ENCODE measurements at places on chromosomes 6 and 20. TPM values are rescaled to one million over a fixed set of nuclear protein-coding genes. Genes with fewer than 3 reads are reported as not detected.

TFAP2C gene
- not detected for polyA plus RNA-seq

ADAM33 gene
- 0.56 TPM for polyA plus RNA-seq

MAPK13 gene
- 1.1 TPM for polyA plus RNA-seq

C20orf204 gene
- polyA plus RNA-seq = 0.35 TPM

TCP11 gene
- polyA plus RNA-seq = not detected

LHFPL5 gene
- not detected for polyA plus RNA-seq

EPB41L1 gene
- 48.0 TPM for polyA plus RNA-seq

CBLN4 gene
- polyA plus RNA-seq = not detected

DNA sequence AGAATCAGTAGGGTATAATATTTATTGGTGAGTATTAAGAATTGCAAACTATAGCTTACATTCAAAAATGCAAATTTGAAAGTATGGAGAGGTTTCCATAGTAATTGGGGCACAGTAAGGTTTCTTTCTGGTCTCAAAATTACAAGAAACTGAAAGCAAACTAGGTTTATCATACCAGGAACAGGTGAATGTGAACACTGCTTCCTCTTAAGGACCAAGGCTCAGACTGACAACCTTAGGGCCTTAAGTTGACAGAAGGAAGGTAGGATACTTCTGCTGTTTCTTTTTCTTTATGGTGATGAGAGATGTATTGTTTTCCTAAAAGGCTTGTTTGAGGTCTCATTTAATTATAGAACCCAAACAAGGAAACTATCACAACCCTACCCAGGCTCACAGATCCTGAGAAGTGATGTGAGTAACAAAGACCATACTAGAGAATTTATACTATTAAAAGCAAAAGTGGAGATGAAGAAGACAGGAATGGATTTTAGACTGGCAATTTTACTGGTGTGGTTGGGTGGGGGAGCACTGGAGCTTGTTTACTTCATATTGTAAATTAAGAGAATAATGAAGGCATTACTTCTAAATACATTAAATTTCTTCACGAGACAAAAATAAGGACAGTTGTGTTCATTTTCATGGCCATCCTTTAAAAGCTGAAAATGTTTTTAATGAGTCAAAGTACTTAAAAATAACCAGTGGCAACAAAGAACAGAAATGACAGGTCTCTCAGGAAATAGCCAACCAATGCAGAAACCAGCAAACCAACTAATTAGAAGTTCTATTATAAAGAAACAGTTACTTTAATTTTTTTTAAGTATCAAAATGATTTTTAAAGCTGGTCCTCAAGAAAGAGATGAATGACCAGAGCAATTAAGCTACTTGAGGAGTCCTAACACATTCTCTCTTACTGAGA is 21.3 kb downstream of the STAU1 start:
- no peak overlapping the region for H3K4me3 ChIP-seq
- no peaks in the 10 kb centered on the region for H3K27me3 ChIP-seq
- H3K27ac ChIP-seq = peak overlapping the region; percentile 67
- peaks cover 12% of the 10 kb centered on the region for H3K4me1 ChIP-seq

- peaks cover 33% of the 10 kb centered on the region for H3K4me1 ChIP-seq
- H3K27me3 ChIP-seq = no peaks in the 10 kb centered on the region
These were observed 161.0 kb upstream of the LAMP5 start for GRCh38 chr20:9353180-9353915.

DNA sequence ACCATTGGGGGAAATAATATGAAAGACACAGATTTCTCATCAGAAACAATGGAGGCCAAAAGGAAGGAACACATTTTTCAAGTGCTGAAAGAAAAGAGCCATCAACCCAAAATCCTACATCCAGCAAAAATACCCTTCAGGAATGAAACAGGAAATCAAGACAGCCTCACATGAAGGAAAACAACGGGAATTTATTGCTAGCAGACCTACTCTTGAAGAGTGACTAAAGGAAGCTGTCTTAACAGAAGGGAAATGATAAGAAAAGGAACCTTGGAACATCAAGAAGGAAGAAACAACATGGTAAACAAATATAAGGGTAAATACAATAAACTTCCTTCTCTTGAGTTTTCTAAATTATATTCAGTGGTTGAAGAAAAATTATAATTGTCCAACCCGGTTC is 44.2 kb downstream of the RNF24 start:
- H3K36me3 ChIP-seq = no peaks in the 10 kb centered on the region
- DNase-seq = no peak
- H3K27me3 ChIP-seq = no peaks in the 10 kb centered on the region
- no peak overlapping the region for H3K4me3 ChIP-seq
- no peak overlapping the region for H3K27ac ChIP-seq

- DNase-seq = no peak
- H3K27me3 ChIP-seq = no peaks in the 10 kb centered on the region
- no peaks in the 10 kb centered on the region for H3K36me3 ChIP-seq
- H3K4me1 ChIP-seq = peaks cover 10% of the 10 kb centered on the region
- H3K4me3 ChIP-seq = no peak overlapping the region
- H3K27ac ChIP-seq = no peak overlapping the region
These were observed 56.9 kb upstream of the NXT1 start for GRCh38 chr20:23293689-23294088.

DNA sequence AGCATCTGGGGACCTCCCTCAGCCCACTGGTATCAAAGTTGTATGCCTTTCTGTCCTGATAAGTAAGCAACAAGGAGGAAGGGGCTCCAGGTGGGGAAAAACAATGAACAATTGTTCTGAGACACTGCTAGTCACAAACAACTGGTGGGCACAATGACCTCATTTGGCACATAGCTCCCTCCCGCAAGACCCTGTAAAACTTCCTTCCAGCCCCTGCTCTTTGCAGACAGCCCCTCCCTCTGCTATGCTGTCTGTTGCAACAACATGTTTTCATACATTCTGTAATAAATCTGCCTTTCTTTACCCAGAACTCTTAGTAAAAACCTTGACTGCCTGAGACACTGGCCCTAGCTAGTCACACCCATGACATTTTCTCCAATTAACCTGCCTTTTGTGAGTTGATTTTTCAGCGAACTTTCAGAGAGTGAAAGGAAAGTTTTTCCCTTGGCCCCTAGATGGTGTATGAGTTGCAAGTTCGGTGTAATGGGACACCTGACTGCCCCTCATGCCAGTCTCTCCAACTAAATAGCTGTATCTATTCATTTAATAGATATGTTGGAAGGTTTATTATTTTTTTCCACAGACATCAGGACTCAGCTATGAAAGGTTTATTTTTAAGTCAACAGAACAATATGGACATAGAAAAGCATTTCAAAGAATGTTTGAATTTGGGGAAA is 142.3 kb upstream of the SLC22A16 start:
- H3K36me3 ChIP-seq = peaks cover 2% of the 10 kb centered on the region
- no peak for DNase-seq

GRCh38 chr6:25354078-25354932 is 75.1 kb downstream of the CARMIL1 start:
- no peak for DNase-seq
- H3K27me3 ChIP-seq = no peaks in the 10 kb centered on the region
- H3K4me3 ChIP-seq = no peak overlapping the region
- peaks cover 46% of the 10 kb centered on the region for H3K4me1 ChIP-seq

GRCh38 chr6:149896491-149896890 is 1.4 kb downstream of the RAET1E start:
- DNase-seq = no peak
- no peak overlapping the region for H3K4me3 ChIP-seq
- no peaks in the 10 kb centered on the region for H3K27me3 ChIP-seq
- no peak overlapping the region for H3K27ac ChIP-seq
- no peaks in the 10 kb centered on the region for H3K4me1 ChIP-seq
- no peaks in the 10 kb centered on the region for H3K36me3 ChIP-seq

DNA sequence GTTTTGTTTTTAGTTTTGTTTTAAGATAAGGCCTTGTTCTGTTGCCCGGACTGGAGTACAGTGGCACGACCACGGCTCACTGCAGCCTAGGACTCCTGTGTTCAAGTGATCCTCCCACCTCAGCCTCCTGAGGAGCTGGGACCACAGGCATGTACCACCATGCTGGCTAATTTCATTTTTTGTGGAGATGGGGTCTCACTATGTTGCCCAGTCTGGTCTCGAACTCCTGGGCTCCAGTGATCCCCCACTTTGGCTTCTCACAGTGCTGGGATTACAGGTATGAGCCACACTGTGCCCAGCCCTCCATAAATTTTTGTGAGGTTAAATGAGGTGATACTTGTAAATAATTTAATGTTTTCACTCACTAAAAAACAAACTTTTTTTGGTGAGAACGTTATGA is 76.6 kb downstream of the ARID1B start:
- H3K4me3 ChIP-seq = no peak overlapping the region
- H3K4me1 ChIP-seq = peaks cover 49% of the 10 kb centered on the region
- H3K36me3 ChIP-seq = no peaks in the 10 kb centered on the region
- DNase-seq = no peak
- no peaks in the 10 kb centered on the region for H3K27me3 ChIP-seq
- no peak overlapping the region for H3K27ac ChIP-seq

GRCh38 chr6:90406142-90406794 is 109.6 kb upstream of the BACH2 start:
- H3K4me3 ChIP-seq = no peak overlapping the region
- H3K27me3 ChIP-seq = no peaks in the 10 kb centered on the region
- no peaks in the 10 kb centered on the region for H3K36me3 ChIP-seq
- no peak overlapping the region for H3K27ac ChIP-seq

- H3K27ac ChIP-seq = no peak overlapping the region
- H3K36me3 ChIP-seq = no peaks in the 10 kb centered on the region
- no peak for DNase-seq
- H3K4me1 ChIP-seq = no peaks in the 10 kb centered on the region
These were observed 81.3 kb upstream of the CD93 start for GRCh38 chr20:23167431-23167830.

- H3K4me1 ChIP-seq = peaks cover 4% of the 10 kb centered on the region
- H3K36me3 ChIP-seq = peaks cover 2% of the 10 kb centered on the region
- H3K27me3 ChIP-seq = no peaks in the 10 kb centered on the region
- no peak within 1 kb of the TSS for H3K4me3 ChIP-seq
- peak within 1 kb of the TSS; percentile 97 for H3K27ac ChIP-seq
These were observed at the start of gene GPSM3 for GRCh38 chr6:32192608-32193039. Gene GPSM3, minus strand, starts transcription at chr6:32192643. Its CDS starts 130 bp downstream, at chr6:32192513.

DNA sequence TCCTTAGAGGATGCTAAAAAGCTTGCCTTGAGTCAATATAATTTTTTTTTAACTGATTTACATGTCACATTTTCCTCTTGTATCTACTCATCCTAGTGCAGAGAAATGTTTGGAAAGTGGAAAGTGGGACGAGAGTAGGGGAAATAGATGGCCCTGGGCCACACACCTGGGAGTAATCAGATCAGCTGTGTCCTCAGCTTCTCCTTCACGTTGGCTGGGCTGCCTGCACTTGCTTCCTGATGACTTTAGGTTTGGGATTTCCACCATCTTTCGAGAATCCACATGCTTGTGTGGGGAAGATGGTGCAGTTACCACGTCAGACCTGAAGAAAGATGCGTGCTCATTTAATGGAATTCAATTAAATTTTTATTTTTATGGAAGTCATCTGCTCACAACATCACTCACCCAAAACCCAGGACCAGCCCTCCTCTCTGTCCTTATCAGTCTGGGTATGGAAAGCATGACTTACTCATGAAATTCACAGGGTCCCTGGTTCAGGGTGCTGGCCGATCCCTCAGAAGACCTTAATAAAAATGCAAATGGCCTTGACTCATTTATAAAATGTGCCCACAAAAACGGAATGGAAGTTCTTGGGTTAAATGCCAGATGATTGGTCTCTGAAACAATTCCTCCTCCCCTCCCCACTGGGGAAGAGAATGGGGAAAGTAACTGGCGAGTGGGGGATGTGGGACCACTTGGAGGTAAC is 74.5 kb upstream of the TIAM2 start:
- no peaks in the 10 kb centered on the region for H3K36me3 ChIP-seq
- no peak overlapping the region for H3K27ac ChIP-seq
- H3K4me3 ChIP-seq = no peak overlapping the region
- DNase-seq = no peak

GRCh38 chr6:111767752-111768430 is 105.4 kb downstream of the FYN start:
- peaks cover 27% of the 10 kb centered on the region for H3K4me1 ChIP-seq
- no peaks in the 10 kb centered on the region for H3K36me3 ChIP-seq
- no peaks in the 10 kb centered on the region for H3K27me3 ChIP-seq

DNA sequence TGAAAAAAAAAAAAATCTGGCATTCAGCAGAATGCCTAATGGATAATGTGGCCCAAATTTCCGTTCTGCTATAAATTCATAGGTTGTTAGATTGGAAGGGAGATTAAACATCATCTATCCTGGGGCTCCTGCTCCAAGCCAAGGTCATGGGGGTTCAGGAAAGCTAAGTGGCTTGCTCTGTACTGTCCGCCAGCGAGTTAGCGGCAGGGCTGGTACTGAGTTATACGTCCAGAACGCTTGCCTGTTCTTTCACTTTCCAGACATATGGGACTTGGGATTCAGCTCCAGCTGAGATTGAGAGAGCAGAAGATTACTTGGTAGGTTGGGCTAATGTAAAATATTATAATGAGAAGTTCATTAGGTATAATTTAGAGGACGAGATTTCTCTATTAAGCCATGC is 858 bp downstream of the RWDD1 start:
- peaks cover 10% of the 10 kb centered on the region for H3K4me1 ChIP-seq
- peaks cover 4% of the 10 kb centered on the region for H3K36me3 ChIP-seq
- peak overlapping the region; percentile 61 for H3K4me3 ChIP-seq
- peak; percentile 63 for DNase-seq
- no peaks in the 10 kb centered on the region for H3K27me3 ChIP-seq

- no peak overlapping the region for H3K27ac ChIP-seq
- DNase-seq = no peak
These were observed 18.2 kb downstream of the BCL2L1 start for GRCh38 chr20:31704225-31705119.

- H3K4me1 ChIP-seq = peaks cover 26% of the 10 kb centered on the region
- no peak for DNase-seq
- H3K27ac ChIP-seq = no peak overlapping the region
- H3K27me3 ChIP-seq = no peaks in the 10 kb centered on the region
These were observed 119.3 kb downstream of the QRSL1 start for GRCh38 chr6:106748547-106749207.

DNA sequence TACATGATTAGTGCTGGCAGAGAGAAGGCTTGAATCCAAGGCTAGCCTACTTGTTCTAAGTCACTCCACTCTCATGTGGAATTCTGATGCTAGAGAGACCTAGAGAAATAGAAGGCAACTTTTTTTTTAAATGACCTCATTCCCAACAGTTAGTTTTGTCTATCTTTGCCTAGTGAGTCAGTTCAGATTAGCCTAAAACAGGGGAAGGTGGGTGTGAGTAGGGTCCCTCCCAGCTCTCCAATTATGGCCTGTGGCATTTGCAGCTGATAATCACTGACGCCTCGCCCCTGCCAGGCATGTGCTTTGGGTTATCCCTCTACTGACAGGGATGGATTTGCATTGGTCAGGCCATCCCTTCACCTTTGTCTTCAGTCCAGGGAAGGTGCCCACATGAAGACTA is 13.6 kb downstream of the TXLNB start:
- no peak for DNase-seq
- H3K4me1 ChIP-seq = no peaks in the 10 kb centered on the region
- no peaks in the 10 kb centered on the region for H3K27me3 ChIP-seq
- peaks cover 4% of the 10 kb centered on the region for H3K36me3 ChIP-seq
- H3K27ac ChIP-seq = no peak overlapping the region

- H3K36me3 ChIP-seq = peaks cover 31% of the 10 kb centered on the region
- no peaks in the 10 kb centered on the region for H3K4me1 ChIP-seq
- no peak overlapping the region for H3K27ac ChIP-seq
- DNase-seq = peak; percentile 92
- no peaks in the 10 kb centered on the region for H3K27me3 ChIP-seq
- no peak overlapping the region for H3K4me3 ChIP-seq
These were observed 97.8 kb downstream of the ANKS1A start for GRCh38 chr6:34986845-34987246.

All from cardiac muscle cell (in vitro differentiated cells and primary cell).